ENCODE measurements at places on chromosomes 13 and 19.
A peak's percentile ranks its signal among the peaks of the same experiment; 100 is the strongest.

DNA sequence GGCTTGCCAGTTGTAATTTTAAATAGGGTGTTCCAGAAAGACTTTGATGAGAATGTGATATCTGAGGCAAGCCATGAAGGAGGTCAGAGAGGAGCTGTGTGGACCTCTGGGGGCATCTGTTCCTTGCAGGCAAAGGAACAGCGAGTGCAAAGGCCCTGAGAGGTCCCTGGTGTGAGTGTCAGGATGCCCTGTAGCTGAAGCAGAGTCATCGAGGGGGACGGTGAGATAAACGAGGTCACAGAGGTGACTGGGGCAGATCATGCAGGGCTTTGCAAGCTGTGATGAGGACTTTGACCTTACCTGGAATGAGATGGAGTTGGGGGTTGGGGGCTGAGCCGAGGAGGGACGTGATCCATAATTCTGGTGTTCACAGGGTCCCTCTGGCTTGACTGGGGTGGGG lies 75.0 kb downstream of the RYR1 start:
- no peak for DNase-seq

GRCh38 chr19:28956961-28957360 lies 256.0 kb downstream of the UQCRFS1 start:
- DNase-seq: no peak

DNA sequence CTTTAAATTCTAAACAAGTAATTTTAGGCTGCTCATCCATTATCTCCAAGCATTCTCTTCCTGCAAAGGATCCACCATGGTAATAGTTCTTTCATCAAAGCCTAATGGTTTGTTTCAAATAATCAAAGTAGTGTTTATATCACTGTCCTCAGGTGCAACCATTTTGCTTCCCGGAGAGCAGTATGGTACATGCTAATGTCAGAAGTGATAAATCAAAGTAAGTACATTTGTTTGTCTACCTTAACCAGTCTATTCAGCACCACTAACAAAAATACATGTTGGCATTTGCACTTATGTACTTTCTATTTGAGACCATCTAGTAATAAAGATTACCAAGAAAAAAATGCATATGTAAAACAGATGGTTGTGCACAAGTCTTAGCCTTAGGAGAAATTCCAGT lies 37.5 kb downstream of the DACH1 start:
- DNase-seq: no peak

- DNase-seq: no peak
These were observed 727.7 kb downstream of the UQCRFS1 start for GRCh38 chr19:28485292-28485691.

GRCh38 chr19:28290963-28291657 lies 921.8 kb downstream of the UQCRFS1 start:
- DNase-seq: no peak

GRCh38 chr13:50529154-50529882 lies 314.2 kb downstream of the DLEU7 start:
- peak; percentile 63 for DNase-seq

DNA sequence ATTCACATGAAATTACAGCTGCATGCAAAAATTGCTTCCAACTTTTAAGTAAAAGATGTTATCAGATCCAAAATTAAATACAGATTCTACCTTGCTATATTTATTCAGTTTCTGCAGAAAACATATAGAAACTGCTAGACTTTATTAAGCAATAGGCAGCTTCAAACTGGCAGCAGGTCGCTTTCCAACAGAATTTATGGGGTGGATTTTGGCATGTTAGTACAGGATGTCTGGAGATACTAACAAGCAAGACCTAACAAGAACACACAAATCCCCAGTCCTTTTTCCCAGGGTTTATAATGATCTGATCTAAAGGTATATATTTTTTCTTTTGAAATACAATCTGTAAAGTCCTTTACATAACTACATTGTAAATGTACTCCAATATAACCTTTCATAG lies 27.5 kb downstream of the TBC1D4 start:
- DNase-seq: no peak

DNA sequence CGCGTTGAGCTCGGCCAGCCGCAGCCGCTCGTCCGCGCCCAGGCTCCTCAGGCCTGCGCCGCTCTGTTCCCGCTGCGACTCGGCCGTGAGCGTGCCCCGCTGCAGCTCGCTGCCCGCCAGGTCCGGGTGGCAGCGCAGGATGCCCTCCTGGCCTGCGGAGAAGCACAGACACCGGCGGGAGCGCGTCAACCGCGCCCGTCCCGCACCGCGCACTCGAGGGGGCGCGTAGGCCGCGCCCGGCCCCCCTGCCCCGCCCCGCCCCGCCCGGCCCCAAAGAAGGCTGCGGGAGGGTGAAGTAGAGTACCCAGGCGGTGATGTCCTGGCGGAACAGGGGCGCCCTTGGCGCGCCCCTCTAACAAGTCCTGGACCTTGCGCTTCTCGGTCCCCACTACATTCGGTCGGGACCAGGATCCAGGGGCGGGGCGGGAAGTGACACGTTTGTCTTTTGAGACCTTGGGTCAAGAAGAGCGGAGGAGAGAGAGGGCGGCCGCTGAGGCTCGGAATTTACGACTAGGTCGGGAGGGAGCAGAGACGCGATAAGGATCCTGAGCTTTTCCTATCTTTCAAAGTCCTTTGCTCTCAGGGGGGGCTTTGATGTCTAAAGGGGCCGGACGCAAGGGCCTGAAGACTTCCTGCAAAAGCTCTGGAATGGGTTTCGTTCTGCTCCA lies 9.3 kb upstream of the CDX2 start:
- DNase-seq: peak; percentile 31

- DNase-seq: no peak
These were observed at the start of gene SCGB2B2 for GRCh38 chr19:34676697-34677385. TSS of gene SCGB2B2 (minus strand) at chr19:34677159. CDS start at chr19:34594563, 82,596 bp downstream.

DNA sequence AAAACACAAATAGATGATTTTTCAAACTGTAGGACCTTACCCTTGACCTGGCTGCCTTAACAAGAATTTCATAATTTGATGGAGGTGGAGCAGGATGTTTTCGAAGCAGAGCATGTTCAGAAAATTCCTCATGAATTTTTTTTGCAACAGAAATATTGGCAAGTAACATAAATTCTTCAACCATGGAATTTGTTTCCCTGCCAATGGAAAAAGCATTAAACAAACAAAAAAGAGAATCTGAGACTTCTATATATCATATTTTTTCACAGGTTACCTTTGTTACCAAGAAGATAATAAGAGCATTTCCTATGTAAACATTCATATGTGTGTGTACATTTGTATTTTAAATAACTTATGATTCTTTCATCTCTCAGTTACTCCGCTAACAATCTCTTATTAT lies 18.3 kb downstream of the DIS3 start:
- DNase-seq: no peak

DNA sequence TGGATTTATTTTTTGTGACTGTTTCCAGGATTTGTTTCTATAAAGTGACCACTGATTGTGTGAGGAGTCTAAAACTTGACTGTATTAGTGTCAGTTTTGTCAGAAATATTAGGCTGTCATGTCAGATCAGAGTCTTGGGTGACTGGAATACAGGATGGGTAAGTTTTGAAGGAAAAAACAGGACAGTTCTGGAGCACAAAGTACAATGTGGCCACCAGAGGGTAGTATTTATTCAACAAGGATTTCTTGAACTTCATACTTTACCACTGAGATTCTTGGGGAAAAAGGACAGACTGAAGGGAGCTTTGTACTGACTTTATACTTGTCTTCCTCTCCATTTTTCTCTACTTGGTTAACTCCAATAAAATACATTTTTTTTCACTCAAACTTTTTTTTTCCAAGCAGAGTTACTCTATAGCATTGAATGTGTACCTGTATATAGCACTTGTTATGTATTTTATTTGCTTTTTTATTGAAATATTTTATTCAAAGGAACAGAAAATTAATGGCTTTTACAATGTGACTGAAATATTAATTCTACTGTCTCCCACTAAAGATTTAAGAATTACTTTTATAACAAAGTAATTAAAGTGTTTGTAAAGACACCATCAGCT lies 51.1 kb downstream of the LMO7 start:
- DNase-seq: no peak

DNA sequence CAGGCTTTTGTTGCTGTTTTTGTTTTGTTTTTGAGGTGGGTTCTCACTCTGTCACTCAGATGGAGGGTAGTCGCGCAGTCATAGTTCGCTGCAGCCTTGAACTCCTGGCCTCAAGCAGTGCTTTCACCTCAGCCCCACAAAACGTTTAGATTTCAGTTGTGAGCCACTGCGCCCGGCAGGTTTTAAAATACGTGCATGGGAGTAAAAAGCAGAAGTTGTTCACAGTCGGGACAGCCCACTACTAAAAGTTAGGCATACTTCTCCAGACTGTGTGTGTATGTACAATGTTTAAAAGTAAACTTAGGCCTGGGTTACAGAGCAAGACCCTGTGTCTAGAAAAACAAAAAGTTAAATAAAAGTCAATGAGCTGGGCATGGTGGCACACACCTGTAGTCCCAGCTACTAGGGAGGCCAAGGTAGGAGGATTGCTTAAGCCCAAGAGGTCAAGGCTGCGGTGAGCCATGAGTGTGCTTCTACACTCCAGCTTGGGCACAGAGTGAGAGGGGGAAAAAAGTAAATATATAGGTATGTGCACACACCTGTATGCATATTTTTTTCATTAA lies 6.1 kb downstream of the SAFB start:
- no peak for DNase-seq

DNA sequence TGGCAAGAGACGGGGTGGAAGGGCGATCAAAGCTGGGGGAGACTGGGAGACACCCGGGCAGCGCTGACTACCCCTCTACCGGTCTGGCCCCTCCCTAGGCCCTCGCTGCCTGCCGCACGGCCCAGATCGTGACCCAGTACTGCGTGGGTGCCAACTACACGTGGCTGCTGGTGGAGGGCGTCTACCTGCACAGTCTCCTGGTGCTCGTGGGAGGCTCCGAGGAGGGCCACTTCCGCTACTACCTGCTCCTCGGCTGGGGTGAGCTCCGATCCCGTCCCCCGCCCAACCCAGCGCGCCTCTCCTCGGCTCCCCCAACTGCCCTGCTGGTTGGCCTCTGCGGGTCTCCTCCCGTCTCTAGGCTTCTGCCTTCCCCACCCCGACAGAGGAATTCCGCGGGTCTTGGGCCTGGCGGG lies 8.8 kb downstream of the GIPR start:
- DNase-seq: peak; percentile 83

GRCh38 chr13:67061750-67062149 lies 168.4 kb downstream of the PCDH9 start:
- DNase-seq: no peak

DNA sequence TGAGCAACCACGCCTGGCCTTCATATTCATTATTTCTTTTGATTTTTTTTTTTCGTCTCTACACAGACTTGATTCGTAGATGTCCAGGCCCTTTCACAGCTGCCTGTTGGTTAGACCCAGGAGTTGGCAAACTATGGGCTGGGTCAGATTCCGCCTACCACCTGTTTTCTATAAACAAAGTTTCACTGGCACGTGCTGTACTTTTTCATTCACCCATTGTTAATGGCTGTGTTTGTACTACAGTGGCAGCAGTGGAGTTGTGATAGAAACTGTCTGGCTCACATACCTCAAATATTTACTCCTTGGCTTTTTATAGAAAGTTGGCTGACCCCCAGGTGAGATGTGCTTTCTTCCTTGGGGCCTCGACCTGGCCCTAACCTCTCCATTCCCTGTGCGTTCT lies 72.9 kb upstream of the TEX29 start:
- DNase-seq: no peak

DNA sequence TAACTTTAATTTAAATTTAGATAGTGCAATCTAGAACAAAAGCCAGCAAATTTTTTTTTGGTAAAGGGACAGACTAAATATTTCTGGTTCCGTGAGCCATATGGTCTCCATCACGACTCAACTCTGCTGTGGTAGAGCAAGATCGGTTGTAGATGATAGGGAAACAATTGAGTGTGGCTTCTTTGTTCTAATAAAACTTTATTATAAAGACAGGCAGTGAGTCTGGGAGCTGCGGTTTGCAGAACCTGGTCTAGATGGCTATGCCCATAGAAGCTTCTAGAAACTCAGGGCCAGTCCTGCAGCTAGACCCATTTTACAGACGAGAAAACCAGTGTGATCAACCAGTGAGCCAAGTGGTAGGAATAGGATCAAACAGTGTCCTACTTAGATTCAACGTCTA lies 11.2 kb downstream of the CDC37 start:
- no peak for DNase-seq

DNA sequence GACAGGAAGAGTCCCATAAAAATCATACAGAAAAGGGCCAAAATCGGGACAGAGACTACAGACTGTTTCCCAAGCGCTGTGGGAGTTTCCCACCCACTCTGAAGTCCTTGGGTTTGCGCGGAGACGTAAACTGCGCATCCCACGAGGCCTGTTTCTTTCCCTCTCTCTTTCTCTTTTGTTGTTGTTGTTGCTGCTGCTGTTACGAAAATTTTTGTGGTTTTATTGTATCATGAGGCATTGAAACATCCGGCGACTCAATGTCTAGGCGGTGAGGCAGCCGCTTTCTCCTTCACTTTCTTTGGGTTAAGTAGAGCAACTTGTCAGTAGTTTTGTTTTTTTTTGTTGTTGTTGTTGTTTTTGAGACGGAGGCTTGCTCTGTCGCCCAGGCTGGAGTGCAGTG lies 1.6 kb upstream of the PPP1R12C start:
- no peak for DNase-seq

- no peak for DNase-seq
These were observed 1.0 kb upstream of the CAPN12 start for GRCh38 chr19:38745316-38745715.

DNA sequence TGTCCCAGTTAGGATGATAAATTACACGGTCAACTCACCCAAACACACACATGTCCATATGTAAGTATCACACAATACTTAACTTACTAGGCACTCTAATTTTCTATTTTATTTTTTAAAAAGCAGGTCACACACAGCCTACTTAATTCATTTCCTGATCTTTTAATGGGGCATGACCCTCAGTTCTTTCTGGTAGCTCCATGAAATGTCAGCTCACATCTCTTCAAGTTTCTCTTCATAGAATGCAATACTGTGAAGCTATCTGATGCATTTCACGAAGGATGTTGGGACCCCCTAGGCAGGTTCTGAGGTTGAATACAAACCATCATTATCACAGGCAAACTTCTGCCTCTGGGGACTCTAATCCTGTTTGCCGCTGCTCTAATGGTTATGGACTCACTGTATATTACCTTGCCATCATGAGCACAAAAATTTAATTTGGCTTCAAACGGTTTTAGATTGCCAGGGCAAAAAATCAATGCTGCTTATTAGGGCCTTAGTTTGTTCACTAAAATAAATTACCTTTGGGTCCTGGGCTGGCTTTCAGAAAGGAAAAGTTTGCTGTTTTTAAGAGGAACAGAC lies 16.1 kb upstream of the DHRS12 start:
- DNase-seq: peak; percentile 21

- DNase-seq: no peak
These were observed 1.9 kb downstream of the LDLR start for GRCh38 chr19:11090997-11091702.

GRCh38 chr19:14089412-14089661 lies 1.2 kb downstream of the SAMD1 start:
- no peak for DNase-seq

Data from activated effector memory CD4-positive, alpha-beta T cell treated with anti-CD3 and anti-CD28 coated beads, Interleukin-2, amount 50 U/mL, for 16 hours (primary cell).